ENCODE measurements at places on chromosomes 11 and 22. TPM values are rescaled to one million over a fixed set of nuclear protein-coding genes. Genes with fewer than 3 reads are reported as not detected.

- DNase-seq = peak; percentile 40
These were observed 862 bp upstream of the CENATAC start for GRCh38 chr11:118996926-118997626.

DNA sequence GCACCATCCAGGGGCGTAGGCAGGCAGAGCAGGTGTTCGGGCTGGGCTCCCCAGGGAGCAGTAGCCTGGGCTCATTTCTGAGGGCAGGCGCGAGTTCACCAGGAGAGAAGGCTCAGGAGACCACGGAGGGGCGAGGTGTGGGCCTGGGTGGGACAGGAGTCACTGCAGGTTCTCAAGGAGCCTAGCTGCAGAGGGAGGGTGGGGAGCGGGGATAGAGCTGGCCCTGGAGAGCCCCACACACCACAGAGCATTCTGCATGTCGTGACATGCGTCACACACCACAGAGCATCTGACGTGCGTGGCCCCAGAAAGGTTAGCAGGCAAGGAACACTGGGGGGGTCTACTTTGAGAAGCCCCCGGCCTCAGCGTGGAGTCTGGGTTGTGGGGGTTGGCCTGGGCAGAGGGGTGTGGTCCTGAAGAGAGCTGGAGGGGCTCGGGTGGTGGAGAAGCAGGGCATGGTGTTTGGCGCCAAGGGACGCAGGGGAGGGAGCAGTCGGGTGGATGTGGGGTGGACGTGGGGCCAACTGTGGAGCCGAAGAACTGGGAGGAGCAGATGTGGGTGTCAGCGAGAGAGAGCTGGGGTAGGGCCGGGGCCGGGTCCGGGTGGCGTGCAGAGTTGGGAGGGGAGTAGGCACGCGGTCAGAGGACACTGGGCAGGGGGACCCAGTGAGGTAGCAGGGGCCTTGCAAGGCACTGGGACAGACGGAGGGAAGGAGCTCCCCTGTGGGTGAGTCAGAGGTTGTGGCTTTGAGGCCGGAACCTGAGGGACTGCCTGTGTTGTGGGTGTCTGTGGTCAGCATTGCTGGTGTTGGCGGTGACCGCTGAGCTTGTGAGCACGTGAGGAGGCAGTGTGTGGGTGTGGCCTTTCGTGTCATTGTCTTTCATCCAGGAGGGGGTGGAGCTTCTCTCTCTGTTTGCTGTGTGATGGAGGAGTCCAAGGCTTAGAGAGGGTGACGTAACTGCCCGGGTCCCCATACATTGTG lies 25.5 kb downstream of the CTTN start:
- peak; percentile 70 for DNase-seq

DNA sequence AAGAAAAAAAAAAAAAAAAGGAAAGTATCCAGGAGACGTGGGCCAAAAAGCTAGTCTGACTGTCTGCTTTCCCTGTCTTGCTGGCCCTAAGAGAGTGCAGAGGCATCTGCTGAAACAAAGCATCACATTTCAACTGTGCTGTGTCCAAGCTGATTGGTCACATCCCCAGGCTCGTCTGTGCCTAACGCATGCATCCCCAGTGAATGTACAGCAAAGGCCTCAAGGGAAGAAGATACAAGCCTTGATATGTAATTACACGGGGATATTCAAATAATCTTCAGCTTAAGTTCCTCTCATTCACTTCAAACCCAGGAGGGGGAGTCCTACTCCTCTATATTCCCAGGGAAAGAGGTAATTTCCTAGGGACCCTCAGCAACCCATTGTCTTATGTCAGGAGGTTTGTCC lies 5.4 kb upstream of the SORL1 start:
- DNase-seq = peak; percentile 21

Gene XKR3
- not detected for total RNA-seq

Gene HTR3A
- total RNA-seq = not detected

Gene APOBEC3G
- 7.4 TPM for total RNA-seq

DNA sequence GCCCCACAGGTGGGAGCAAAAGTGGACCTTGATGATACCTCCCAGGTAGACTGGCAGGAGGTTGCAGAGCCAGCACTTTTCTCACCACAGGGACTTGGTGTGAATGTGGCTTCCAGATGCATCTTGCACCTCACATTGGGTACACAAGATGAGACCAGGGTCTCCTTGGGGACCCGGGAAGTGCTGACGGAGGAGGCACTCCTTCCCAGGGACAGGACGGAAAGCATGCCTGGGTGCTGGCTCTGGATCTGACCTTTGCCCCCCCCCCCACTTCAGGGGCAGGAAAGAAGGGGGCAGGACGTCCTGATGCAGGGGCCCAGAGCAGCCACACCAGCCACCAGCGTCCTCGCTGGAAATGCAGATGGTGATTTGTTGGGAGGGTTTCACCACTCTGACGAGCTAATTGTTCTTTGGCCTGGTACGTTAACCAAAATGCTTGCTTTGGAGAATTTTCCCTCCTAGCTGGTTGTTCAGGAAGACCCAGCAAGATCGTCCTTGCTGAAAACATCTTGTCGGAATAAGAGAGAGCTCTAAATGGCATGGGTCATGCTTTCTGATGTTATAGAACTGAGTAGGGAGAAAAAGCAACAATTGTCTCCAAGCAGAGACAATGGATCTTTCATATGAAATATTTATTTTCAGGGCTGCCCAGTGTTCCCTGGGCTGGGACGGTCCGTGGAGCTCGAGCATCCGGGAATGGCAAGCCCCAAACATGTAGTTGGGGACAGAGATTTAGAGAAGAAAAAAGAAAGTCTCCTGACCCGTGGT lies 74.4 kb upstream of the PPARA start:
- DNase-seq = peak; percentile 30

Gene BARX2
- not detected for total RNA-seq

DNA sequence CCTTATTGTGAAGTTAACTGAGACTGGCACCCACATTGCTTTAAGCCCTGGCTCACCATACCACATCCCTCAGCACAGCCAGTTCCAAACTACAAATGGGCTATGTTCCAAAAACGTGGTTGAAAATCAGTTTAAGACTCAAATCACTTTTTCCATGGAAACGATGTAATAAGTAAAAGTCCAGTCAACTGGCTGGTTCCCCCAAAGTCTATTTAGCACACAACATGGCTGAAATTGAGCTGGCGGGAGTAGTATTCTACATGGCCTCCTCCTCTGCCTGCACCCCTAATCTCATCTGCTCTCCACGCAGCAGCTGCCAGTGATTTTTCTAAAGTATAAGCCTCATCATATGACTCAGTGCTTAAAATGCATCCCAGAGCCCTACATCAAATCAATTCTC lies 40.9 kb upstream of the BIRC3 start:
- DNase-seq = peak; percentile 43

DNA sequence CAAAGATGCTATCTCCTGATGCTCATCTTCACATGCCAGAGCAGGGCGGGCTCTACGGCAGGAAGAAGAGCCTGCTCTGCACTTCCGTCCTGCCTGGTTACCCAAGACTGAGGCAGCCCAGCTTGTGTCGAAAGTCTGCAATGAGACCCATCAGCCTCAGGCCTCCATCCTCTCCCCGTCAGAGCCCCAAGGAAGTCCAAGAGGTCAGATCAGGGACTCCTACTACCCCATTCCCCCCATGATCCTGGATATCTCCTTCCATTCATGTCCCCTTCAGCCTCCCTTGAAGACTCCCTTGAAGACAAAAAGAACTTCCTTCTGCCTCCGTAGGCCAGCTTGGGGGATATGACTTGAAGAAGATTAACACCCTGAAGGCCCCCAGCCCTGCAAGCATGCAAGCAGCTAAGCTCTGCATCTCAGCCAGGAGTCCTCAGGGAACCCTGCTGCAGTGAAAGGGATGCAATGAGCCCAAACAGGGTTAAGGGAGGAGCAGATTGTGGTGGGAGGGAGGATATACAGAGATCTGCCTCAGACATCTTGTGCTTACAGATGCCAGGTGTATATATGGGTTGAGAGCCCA lies 85.6 kb downstream of the TRIM29 start:
- DNase-seq = no peak

Gene TBX10
- not detected for total RNA-seq

DNA sequence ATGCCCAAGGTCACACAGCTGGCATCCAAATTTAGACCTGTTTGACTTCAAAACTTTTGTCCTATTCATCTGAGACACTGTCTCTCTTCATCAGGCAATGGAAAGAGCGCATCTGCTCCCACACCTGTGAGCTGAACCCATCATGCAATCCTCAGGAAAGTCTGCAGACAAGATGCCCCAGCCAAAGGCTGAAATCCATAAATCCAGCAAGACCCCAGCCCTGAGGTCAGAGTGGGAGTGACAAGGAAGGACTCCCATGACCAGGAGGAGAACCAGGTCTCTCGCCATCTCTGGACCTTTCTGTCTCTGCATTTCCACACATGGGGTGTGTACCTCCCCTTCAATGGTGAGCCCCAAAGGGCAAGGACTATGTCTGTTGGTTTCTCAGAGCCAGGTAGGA lies 83.6 kb upstream of the HMGXB4 start:
- DNase-seq = no peak

DNA sequence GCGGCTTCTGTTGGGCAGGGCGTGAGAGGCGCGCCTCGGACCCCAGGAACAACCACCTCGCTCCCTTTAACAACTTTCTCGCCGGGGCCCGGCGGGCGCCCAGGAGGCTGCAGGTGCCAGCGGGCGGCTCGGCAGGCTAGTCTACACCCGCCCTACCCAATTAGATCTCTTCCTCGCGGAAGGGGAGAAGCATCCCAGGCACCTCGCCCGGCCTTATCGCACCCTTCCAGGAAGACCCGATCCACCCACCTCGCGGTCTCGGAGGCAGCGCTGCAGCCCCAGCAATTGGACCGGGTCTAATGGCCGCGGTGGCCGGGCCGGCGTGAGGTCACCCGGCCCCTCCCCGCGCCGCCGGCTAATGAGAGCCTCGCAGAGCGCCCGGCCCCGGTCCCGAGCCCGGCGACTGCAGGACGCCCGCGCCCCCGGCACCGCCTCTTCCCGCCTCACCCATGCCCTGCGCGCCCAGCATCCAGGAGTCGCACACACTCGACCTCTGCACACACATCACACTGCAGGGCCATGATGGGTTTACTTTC lies at the start of gene PLAAT3:
TSS of gene PLAAT3 (minus strand) at position 298 of the 536 bp plus-strand sequence. CDS start 419 bp downstream, outside the sequence.
- peak; percentile 62 for DNase-seq

DNA sequence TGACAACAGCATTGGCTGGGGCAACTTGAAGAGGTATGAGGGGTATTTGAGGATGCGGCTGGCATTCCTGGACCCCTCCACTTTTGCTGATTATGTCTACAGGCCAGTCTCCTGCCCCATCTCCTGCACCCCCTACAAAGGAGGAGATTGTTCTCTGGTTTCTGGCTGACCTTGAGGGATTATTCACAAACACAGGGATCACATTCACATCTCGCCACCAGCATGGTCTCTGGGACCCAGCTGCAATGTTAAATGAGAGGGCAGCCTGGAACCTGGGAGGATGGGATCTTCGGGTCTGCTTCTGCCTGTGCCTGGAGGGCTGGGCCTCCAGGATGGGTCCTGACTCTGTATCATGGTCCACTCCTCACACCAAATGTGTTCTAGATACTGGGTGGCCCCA lies 32.8 kb upstream of the MYEOV start:
- DNase-seq = no peak

Measured in fibroblast of the aortic adventitia (primary cell).